ENCODE measurements at places on chromosomes 12 and 14. TPM values are rescaled to one million over a fixed set of nuclear protein-coding genes. Genes with fewer than 3 reads are reported as not detected.

GSG1 gene
- polyA plus RNA-seq: 19.1 TPM

GPRC5D gene
- polyA plus RNA-seq: not detected

TAS2R46 gene
- not detected for polyA plus RNA-seq

TBC1D30 gene
- polyA plus RNA-seq: 2.3 TPM

ADCK1 gene
- polyA plus RNA-seq: 8.4 TPM

NXPH4 gene
- polyA plus RNA-seq: 2.7 TPM

TMPRSS12 gene
- polyA plus RNA-seq: 0.18 TPM

SLC39A5 gene
- polyA plus RNA-seq: not detected

SERPINA10 gene
- polyA plus RNA-seq: not detected

SALL2 gene
- polyA plus RNA-seq: 11.9 TPM

BCL7A gene
- 21.2 TPM for polyA plus RNA-seq

BCDIN3D gene
- polyA plus RNA-seq: 5.3 TPM

PUS7L gene
- polyA plus RNA-seq: 7.5 TPM

ACACB gene
- polyA plus RNA-seq: 13.6 TPM

CLEC4A gene
- polyA plus RNA-seq: 2.7 TPM

APOLD1 gene
- polyA plus RNA-seq: 8.9 TPM

SEL1L gene
- polyA plus RNA-seq: 32.6 TPM

GLIPR1 gene
- 10.1 TPM for polyA plus RNA-seq

CISTR gene
- polyA plus RNA-seq: not detected

IQSEC3 gene
- polyA plus RNA-seq: 2.9 TPM

Measured in hindlimb muscle (tissue), 1 donor.